ENCODE measurements at places on chromosomes 12 and 14. TPM values are rescaled to one million over a fixed set of nuclear protein-coding genes. Genes with fewer than 3 reads are reported as not detected.
A peak's percentile ranks its signal among the peaks of the same experiment; 100 is the strongest.

GRCh38 chr12:14710632-14711320 lies 14.4 kb upstream of the GUCY2C start:
- DNase-seq: no peak

- DNase-seq: no peak
These were observed 176.0 kb downstream of the CHST11 start for GRCh38 chr12:104632724-104633201.

DNA sequence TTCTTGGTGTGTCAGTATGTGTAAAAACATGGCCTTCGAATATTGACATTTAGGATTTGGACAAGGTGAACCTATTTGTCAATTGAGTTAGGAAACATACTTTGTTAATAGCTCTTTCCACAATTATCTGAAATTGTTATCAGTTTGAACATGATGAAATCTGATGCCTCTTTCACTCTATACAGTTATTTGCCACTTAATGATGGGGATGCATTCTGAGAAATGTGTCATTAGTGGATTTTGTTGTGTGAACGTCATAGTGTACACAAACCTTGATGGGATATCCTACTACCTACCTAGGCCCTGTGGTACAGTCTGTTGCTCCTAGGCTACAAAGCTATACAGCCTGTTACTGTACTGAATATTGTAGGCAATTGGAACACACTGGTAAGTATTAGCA lies 4.8 kb downstream of the TULP3 start:
- DNase-seq: no peak

DNA sequence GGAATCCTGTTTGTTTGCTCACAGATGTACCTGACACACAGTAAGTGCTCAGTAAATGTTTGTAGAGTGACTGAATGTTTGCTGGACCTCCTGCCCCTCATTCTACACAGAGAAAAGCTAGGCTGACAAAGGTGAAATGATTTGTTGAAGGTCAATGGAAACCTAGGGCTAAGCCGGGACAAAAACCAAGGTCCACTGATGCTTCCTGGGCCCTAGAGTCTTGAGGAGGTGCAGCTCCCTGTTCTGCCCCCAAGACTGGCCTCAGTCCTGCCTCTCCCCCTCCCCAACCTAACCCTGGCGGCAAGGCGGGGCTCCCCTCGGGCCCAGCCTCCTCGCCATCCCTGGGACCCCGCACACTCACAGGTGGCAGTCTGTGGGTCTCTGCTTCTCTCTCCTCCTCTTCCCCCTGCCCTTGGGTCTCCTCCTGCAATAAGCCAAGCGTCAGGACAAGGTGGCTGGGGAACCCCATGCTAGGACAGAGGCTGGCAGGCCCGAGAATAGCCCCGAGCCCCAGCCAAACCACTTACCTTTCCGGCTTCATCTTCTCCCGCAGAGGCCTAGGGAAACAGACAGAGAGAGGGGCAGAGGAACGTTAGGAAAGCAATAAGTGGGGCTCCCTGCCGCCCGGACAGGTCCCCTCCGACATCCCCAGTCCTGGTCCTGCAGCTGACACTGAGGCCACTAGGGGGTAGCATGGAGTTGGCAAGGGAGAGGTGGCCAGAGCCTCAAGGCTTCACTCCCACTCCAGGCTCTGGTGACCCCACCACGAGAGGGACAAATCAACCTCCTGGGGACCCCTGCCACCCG lies 9.3 kb downstream of the PGF start:
- DNase-seq: peak; percentile 75

DNA sequence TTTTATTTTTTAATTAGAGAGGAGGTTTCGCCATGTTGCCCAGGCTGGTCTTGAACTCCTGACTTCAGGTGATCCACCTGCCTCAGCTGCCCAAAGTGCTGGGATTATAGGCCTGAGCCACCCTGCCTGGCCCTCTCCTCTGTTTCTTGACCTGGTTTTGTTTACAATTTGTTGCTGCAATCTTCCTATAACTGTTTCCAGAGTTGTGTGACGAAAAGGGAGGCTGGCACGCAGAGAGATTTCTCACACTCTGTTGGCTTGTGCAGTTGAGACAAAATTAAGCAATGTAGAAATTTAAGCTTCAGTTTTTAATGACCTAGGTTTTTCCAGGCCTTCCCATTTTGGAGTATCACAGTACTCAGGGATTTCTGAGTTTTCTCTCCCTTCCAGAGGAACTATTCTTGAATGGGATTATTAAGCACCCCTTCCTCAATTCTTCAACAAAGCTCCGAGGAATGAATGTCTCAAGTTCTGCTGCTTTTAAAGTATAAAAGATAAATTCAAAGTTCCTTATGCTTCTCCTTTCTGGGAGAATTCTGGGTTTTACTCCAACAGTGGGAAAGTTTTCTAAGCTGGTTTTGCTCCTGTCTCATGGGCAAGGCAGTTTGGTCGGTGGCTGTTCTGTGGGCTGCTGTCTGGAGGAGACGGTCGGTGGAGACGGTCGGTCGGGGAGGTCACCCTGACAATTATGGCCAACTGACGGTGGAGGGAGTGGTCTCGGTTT lies 20.4 kb upstream of the FOS start:
- DNase-seq: no peak

Gene HOXC9
- polyA plus RNA-seq: not detected

Gene TBX5
- polyA plus RNA-seq: 21.3 TPM

Gene CLEC2D
- 4.2 TPM for polyA plus RNA-seq

Gene LRCOL1
- polyA plus RNA-seq: not detected

Gene GYS2
- polyA plus RNA-seq: 0.04 TPM
